ENCODE measurements at places on chromosomes 5 and 9. TPM values are rescaled to one million over a fixed set of nuclear protein-coding genes. Genes with fewer than 3 reads are reported as not detected.

DNA sequence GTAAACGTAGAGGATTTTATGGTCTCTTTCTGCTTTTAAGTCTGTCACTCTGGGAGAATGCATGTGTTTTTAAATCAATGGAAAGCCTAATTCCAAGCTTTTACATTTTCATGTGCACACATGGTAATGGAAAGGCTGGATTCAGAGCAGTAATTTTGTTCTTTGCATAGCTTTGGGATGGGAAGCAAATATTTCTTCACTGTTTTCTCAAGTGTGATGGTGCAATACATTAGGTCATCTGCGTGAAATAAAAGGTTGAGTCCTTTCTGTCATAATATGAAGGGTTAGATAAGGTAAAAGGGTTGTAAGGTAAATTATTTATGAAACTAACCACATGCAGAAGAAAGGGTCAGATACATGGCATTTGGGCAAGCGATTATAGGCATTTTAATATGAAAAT is 88.2 kb upstream of the NR3C1 start:
- DNase-seq: no peak

OLFM1 gene
- total RNA-seq: 4.0 TPM

GRCh38 chr5:135030123-135030955 is 3.7 kb downstream of the PITX1 start:
- DNase-seq: no peak

DNA sequence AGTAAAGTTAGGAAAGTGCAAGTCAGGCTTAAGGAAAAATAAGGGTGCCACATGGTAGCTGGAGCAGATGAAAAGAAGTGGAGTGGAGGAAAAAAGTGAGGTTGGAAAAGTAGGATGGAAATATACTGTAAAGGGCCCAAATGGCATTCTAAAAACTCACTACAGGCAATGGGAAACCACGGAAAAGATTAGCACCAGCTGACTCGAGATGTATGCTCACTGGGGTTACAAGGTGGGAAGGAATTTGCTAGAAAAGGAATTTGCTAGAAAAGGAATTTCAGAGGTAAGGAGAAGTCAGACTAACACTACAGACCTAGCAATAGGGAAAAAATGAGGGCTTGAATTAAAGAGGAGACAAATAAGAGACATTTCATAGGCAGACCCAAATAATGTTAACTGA is 3.6 kb downstream of the PSMD5 start:
- DNase-seq: no peak

TLR4 gene
- 3.4 TPM for total RNA-seq

SLC36A3 gene
- total RNA-seq: not detected

DNA sequence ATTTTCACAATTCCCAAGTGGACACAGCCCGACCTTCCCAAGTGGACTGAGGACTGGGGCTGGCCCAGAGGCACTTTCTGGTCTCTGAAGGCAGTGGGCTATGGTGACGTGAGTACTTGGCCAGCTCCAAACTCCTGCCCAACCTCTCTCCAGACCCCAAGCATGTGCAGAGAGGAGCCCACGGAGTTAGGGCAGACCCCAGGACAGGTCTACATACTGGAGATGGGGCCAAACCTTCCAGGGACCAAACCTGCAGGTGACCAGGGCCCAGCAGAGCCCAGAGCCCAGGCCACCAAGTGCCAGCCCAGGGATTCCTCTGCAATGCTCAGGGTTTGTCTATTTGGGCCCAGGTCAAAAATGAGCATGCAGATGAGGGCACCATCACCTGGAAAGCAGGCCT is 15.3 kb downstream of the BRD3 start:
- DNase-seq: no peak

DNA sequence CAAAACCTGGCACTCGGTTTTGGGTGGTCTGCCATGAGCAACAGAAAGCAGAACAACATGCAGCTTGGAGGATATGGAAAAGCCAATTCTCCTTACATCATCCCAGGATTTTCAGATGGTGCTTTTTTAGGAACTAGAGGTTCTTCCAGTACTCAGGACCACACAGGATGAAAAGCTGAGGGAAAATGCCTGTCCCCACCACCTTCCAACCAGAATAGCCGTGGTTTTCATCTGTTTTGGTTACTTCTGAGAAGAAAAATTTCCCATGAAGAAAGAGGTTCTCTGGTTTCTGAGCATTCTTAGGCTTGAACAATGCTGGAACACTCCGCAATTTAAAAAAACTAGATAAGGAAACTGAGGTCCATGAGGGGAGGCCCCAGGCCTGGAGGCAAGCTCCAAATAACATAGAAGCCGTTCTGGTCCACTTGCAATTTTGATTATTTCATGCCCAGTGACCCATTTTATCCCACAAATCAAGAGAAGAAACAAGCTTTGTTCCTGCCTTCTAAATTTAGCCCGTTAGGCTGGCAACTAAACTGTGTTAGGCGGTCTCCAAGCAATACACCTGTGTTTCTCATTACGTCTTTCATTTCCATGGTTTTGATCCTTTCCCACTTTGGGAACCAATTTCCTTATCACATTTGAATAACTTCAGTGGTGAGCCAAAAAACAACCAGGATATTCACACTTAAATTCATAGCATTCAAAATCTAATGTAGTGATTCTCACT is 79.2 kb upstream of the SPIN1 start:
- no peak for DNase-seq

SSNA1 gene
- total RNA-seq: 72.0 TPM

DNA sequence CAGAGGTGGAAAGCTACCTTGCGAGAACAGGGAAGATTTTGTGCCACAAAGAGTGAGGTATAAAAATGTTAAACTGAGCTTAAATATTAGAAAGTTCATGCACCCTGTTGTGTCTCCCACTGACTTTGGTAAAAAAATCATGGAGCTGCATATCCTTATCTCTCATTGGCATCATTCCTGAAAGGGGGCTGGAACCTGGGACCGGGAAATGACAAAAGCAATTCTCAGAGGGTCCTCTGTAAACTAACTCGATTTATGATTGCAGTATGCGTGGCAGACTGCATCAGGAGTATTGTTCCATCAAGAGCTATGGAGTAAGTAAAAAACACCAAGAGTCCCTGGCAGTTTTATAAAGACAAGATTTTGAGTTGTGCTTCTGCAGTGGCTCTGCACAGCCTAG is 148.8 kb downstream of the DCP2 start:
- DNase-seq: no peak

GRCh38 chr9:109619310-109619709 is 121.2 kb upstream of the PTPN3 start:
- no peak for DNase-seq

DNA sequence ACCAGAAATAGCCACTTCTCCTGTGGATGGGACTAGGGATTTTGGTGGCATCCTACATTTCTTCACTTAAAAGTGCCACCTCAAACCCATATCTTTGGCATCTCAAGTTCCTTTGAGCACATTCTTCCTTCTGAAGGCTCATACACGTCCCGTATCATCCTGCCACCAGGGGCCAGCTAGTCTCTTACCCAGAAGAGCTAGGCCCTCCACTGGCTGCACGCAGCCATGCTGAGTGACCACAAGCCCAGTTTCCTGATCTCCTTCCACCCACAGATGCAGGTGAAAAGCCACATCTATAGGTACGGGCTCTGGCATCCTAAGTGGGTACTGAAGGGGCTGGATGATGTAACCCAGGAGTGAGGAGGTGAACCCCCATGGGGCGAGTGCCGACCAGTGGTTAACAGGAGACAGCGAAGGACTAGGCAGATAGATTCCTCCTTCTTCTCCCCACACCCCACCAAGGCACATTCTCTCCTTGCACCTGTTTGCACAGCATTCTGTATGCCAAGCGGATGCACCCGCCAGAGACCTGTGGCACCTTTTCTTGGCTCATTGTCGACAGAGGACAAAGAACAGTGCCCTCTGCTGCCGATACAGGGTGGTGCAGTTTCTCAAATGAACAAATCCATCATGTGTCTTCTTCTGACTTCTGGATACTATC is 14.4 kb upstream of the SCGB3A1 start:
- peak; percentile 51 for DNase-seq

DNA sequence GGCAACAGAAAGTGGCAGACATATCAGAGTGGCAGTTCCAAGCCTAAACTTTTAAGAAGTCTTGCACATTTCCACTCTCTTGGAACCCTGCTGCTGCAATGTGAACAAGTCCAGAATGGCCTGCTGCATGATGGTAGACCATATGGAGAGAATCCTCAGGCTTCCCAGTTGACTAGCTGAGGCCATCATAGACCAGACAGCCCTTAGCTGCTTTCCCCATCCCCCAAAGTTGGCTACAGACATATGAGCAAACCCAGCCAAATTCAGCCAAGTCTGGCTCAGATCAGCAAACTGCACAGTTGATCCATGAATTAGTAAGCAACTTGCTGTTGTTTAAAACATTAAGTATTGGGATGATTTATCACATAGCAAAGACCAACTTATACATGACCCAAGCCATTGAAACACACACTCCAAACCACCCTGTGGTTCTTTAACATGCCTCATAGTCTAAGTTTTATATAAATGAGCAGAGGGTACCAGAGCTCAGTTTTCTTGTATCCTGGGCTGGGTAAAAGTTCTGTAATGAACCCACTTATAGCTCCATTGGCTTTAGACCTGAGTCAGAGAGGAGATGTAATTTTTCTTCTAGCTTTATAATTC is 19.9 kb downstream of the PPP3R2 start:
- DNase-seq: no peak

PCDHGA10 gene
- total RNA-seq: 11.5 TPM

SPOCK1 gene
- 4.6 TPM for total RNA-seq

DNA sequence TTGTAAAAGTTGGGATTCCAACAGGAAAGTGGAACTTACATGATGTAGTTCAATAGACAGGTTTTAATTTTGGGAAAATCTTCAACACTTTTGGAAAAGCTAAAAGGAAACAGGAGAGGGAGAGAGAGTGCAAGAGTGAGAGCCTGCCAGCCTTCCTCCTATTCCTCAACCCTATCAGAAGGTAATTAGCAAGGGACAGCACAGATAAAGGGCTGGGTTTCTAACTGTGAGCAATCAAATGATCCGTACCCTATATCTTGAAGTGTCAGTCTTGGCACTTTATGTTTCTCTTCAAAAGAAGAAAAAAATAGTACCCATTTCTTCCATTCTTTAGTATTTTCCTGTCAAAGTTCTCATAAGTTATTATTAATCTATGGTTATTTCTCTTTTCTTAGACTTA is 79.4 kb downstream of the FER start:
- DNase-seq: no peak

DNA sequence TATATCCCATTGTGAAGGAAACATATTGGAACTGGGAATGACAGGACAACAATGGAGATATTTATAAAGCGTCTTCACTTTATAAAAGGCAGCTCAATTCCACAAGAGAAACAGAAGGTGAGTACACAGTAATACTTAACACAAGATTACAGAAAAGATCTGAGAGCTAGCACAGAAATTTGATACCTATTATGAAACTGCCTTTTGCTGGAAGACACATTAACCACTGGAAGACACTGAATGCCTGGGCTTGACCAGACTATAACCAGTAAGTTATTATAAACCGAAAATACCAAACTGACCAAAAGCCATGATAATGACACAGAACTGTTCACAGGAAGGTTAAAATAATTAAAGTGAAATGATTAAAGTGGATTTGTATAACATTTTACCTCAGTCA is 195.4 kb downstream of the NR2F1-AS1 start:
- no peak for DNase-seq

MLANA gene
- 20.0 TPM for total RNA-seq

GRIN3A gene
- total RNA-seq: not detected

DNA sequence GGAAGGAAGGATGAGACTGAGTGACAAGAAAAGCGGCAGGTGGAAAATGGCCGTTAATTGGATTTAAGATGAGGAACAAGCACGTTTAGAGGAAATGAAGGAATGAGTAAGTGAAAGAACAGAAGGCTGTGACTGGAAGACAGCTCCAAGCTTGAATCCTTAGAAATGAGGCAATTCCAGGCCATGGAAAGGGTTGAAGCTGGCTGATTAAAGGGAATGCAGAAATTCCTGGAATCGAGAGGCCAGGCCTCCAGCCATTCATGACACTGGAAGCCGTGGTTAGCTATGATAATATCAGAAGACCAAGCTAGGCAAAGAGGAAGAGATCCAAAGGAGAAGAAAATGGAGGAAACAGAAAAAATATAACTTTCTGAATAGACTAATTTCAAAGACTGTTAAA is 84.2 kb downstream of the ARL15 start:
- no peak for DNase-seq

DNA sequence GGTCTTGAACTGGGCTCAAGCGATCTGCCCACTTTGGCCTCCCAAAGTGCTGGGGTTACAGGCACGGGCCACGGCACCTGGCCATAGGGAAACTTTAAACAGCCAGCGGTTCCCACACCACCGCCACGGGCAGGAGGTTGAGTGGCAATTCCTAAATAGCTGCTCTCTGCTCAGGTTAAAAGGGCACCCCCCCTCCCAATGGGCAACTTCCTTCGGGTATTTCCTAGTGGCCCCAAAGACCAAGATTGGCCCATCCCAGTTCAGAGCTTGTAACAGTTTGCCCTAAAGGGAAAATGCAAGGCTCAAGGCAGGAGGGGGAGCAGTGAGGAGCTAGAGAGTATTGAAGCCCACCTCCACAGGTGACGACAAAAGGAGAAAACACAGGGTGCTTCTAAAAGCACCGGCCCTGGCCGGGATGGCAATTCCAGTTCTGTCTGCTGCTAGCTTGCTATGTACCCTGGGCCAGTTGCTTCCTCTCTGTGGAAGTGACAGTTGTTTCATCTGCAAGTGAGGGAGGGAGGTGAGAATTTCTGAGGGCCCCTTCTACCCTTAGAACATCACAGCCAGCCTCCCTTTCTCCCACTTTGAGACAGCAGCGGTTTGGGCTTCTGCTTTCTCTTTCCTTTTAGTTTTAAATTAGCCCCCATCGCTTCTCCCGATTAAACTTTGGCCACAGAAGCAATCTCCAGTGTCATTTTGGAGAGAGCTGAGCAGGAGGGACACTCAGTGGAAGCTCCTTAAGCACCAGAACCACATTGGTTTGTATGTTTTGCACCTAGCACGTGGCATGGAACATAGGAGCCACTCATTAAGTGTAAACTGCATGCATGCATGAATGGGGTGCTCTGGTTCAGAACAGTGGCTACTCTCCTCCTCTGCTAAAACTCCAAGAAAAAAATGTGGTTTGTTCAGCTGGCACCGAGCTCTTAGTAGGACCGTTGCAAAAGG is 17.3 kb upstream of the TNIP1 start:
- DNase-seq: no peak

LCN1 gene
- not detected for total RNA-seq

GRCh38 chr5:172185096-172185461 is 2.9 kb downstream of the STK10 start:
- DNase-seq: no peak

ARL14EPL gene
- total RNA-seq: not detected

GRCh38 chr9:38144421-38144820 is 75.4 kb upstream of the SHB start:
- DNase-seq: no peak
